ENCODE measurements at places on chromosomes 12 and 14. TPM values are rescaled to one million over a fixed set of nuclear protein-coding genes. Genes with fewer than 3 reads are reported as not detected.

POC1B gene
- 16.0 TPM for total RNA-seq

CCND2 gene
- total RNA-seq: 72.8 TPM

PRKD1 gene
- 26.1 TPM for total RNA-seq

WIF1 gene
- 25.9 TPM for total RNA-seq

ITGB7 gene
- total RNA-seq: 2.9 TPM

A2ML1 gene
- 0.33 TPM for total RNA-seq

GALNT8 gene
- total RNA-seq: 2.7 TPM

Measured in breast epithelium (tissue), 4 donors.